ENCODE measurements at places on chromosomes 11 and 22.

DNA sequence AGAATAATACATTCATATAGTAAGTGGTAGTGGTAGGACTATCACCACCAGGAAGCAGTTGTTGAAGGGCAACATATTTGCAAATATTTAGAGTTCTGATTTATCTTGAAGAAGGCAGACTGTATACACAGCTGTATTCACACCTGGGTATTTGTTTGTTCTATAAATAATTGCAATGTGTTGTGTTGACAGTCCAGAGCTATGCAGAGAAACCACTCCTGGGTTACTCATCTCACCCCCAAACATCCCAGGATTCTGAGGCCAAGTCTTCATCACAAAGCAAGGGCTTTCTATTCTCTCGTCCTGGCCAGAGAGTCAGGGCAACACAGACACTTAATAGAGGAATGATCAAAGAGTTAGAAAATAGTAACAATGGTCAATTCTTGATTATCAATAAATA lies 102.1 kb upstream of the FAT3 start:
- no peak for DNase-seq
- H3K27me3 ChIP-seq = no peaks in the 10 kb centered on the region

DNA sequence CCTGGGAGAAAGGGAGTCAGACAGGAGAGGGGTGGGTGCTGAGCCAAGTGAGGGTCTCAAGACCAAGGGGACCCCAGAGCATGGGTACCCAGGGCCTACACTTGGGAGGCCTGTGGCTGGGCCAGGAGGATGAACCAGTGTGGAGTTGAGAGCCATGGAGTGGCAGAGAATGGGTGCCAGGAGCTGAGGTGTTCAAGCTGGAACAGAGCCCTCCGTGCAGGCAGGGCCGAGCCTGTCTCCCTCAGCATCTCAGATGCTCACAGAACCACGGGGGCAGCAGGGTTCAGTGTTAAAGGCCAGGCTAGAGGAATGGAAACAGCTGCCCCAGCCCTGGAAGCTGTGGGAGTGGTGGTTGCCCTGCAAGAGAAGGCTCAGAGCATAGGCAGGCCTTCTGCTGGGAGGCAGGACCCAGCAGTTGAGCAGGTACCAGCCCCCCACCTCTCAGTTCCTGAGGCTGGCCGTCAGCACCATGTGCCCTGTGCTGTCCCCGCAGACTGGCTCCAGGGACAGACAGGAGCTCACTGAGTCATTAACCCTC lies 32.3 kb downstream of the RSPH14 start:
- no peak overlapping the region for H3K27ac ChIP-seq
- DNase-seq = no peak
- H3K36me3 ChIP-seq = no peaks in the 10 kb centered on the region
- H3K27me3 ChIP-seq = no peaks in the 10 kb centered on the region
- H3K4me3 ChIP-seq = no peak overlapping the region
- H3K4me1 ChIP-seq = peaks cover 8% of the 10 kb centered on the region

DNA sequence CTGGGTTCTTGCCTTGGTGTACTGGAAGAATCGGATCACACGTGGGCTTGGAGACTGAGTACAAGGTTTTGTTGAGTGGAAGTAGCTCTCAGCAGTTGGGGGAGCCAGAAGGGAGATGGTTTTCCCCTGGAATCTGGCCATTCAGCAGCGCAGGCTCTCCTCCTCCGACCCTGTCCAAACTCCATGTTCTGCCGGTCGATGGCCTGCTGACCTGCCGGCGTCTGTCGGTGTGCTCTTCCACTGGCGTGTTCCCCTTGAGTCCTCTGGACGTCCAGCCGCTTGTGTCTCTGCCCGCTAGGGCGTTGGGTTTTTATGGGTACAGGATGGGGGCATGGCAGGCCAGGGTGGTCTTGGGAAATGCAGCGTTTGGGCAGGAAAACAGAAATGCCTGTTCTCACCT lies 38.5 kb upstream of the SLN start:
- no peaks in the 10 kb centered on the region for H3K27me3 ChIP-seq
- no peaks in the 10 kb centered on the region for H3K36me3 ChIP-seq
- peak overlapping the region; percentile 30 for H3K4me3 ChIP-seq
- no peak for DNase-seq
- no peak overlapping the region for H3K27ac ChIP-seq

GRCh38 chr11:93718057-93718563 lies 23.2 kb downstream of the TAF1D start:
- no peaks in the 10 kb centered on the region for H3K4me1 ChIP-seq
- no peak overlapping the region for H3K4me3 ChIP-seq
- no peaks in the 10 kb centered on the region for H3K27me3 ChIP-seq
- H3K27ac ChIP-seq = no peak overlapping the region
- H3K36me3 ChIP-seq = peaks cover 19% of the 10 kb centered on the region
- DNase-seq = no peak

DNA sequence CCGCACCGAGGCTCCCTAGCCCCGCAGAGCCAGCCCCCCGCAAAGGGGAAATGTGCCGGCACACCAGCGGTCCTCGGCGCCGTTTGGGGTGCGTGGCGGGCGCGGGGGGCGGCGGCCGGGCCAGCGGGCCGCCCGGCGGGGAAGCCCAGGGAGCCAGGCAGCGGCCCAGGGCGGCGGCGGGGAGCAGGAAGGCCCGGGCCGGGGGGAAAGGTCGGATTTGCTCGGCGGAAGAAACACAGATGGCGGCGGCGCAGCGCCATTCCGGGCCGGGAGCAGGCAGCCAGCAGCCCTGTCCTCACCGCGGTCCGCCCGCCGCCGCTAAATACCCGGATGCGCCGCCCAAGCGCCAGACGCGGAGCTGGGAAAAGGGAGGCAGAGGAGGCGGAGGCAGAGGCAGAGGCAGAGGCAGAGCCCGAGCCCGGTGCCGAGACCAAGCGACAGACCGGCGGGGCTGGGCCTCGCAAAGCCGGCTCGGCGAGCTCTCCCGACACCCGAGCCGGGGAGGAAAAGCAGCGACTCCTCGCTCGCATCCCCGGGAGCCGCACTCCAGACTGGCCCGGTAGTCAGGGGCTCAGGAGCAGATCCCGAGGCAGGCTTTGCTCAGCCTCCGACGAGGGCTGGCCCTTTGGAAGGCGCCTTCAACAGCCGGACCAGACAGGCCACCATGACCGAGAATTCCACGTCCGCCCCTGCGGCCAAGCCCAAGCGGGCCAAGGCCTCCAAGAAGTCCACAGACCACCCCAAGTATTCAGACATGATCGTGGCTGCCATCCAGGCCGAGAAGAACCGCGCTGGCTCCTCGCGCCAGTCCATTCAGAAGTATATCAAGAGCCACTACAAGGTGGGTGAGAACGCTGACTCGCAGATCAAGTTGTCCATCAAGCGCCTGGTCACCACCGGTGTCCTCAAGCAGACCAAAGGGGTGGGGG lies 2.6 kb upstream of the GCAT start:
- H3K36me3 ChIP-seq = peaks cover 2% of the 10 kb centered on the region
- peak overlapping the region; percentile 55 for H3K4me3 ChIP-seq
- peaks cover 35% of the 10 kb centered on the region for H3K4me1 ChIP-seq
- peak overlapping the region; percentile 20 for H3K27ac ChIP-seq

- H3K27ac ChIP-seq = no peak overlapping the region
- no peaks in the 10 kb centered on the region for H3K36me3 ChIP-seq
- H3K4me1 ChIP-seq = peaks cover 19% of the 10 kb centered on the region
- no peaks in the 10 kb centered on the region for H3K27me3 ChIP-seq
These were observed 2.0 kb upstream of the KDELR3 start for GRCh38 chr22:38465673-38466490.

GRCh38 chr11:7605186-7605943 lies 67.9 kb downstream of the CYB5R2 start:
- H3K27me3 ChIP-seq = no peaks in the 10 kb centered on the region
- H3K4me1 ChIP-seq = peaks cover 40% of the 10 kb centered on the region
- H3K4me3 ChIP-seq = no peak overlapping the region
- peak; percentile 84 for DNase-seq

DNA sequence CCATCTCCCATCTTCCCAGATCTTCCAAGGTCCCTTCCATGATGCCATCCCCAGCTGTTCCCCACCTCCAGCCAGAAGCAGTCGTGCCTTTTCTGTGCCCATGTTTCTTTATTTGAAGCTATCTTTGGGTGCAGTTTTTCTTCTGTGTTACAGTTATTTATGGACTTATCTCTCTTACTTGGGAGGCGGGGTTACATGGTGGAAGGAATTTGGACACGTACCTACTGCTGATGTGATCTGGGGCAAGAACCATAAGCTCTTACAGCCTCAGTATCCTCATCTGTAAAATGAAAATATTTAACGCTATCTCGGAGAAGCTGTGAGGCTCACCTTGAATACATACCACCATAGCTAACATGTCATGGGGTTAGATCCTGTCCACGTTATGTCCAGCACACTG lies 98.9 kb downstream of the ZBTB16 start:
- no peak overlapping the region for H3K4me3 ChIP-seq
- H3K4me1 ChIP-seq = peaks cover 14% of the 10 kb centered on the region
- DNase-seq = no peak
- no peaks in the 10 kb centered on the region for H3K36me3 ChIP-seq
- H3K27me3 ChIP-seq = no peaks in the 10 kb centered on the region
- no peak overlapping the region for H3K27ac ChIP-seq

GRCh38 chr11:72015511-72016061 lies 16.9 kb downstream of the IL18BP start:
- peaks cover 99% of the 10 kb centered on the region for H3K36me3 ChIP-seq
- H3K27ac ChIP-seq = no peak overlapping the region
- no peaks in the 10 kb centered on the region for H3K4me1 ChIP-seq
- DNase-seq = peak; percentile 43
- no peaks in the 10 kb centered on the region for H3K27me3 ChIP-seq
- H3K4me3 ChIP-seq = no peak overlapping the region

GRCh38 chr22:39070186-39070585 lies 6.9 kb upstream of the APOBEC3G start:
- no peak for DNase-seq
- H3K4me3 ChIP-seq = no peak overlapping the region
- peaks cover 6% of the 10 kb centered on the region for H3K4me1 ChIP-seq
- H3K27ac ChIP-seq = no peak overlapping the region

DNA sequence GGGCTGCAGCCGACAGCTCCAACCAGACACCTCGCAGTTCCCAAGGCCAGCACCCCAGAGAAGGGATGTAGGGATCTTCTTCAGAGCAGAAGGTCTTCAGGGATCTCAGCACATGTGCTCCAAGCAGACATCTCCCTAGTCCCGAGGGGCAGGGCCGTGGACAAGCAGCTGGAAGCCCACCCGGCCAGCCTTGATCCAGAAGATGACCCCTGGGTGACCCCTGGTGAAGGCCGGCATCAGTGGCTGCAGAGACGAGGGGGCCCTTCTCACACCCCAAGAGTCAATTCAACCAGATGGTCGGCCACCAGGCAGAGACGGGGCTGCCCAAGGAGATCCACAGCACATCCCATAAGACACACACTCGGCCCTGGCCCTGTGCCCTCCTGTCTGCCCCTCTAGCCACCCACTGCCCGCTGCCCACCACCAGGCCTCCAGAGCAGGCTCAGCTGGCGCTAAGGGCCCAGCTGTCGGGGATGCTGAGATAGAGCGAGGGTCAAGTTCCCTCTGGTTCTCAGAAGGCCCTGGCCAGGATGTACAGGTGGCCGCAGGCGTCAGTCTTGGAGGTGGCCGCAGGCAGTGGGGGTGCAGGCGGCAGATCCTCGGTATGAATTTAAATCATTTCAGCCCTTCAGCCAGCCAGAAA lies 168.3 kb downstream of the BRD1 start:
- H3K4me1 ChIP-seq = no peaks in the 10 kb centered on the region
- no peak overlapping the region for H3K27ac ChIP-seq
- DNase-seq = no peak
- no peaks in the 10 kb centered on the region for H3K36me3 ChIP-seq

GRCh38 chr11:34235591-34236071 lies 122.2 kb downstream of the ABTB2 start:
- peaks cover 21% of the 10 kb centered on the region for H3K4me1 ChIP-seq
- no peak overlapping the region for H3K4me3 ChIP-seq
- DNase-seq = no peak
- H3K27ac ChIP-seq = no peak overlapping the region
- H3K27me3 ChIP-seq = no peaks in the 10 kb centered on the region

DNA sequence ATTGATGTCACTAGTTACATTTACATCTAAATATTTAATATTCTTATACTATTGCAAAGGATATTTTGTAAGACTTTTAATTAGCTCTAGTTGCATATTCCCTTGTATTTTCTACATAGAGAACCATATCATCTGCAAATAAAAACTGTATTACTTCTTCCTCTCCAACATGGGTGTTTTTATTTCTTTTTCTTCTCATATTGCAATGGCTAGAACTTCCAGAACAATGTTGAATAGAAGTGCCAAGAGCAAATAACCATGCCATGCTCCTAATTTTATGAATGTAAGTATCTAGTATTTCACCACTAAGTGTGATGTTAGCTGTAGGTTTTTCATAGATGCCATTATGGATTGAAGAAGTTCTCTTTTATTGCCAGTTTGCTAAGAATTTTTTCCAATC lies 321.8 kb upstream of the NCAM1 start:
- DNase-seq = no peak
- no peak overlapping the region for H3K4me3 ChIP-seq
- H3K27me3 ChIP-seq = no peaks in the 10 kb centered on the region
- no peaks in the 10 kb centered on the region for H3K36me3 ChIP-seq
- no peak overlapping the region for H3K27ac ChIP-seq

- peaks cover 2% of the 10 kb centered on the region for H3K4me1 ChIP-seq
- H3K4me3 ChIP-seq = peak overlapping the region; percentile 91
- peak; percentile 9 for DNase-seq
- H3K27ac ChIP-seq = peak overlapping the region; percentile 65
These were observed 813 bp upstream of the BTBD10 start for GRCh38 chr11:13463779-13464290.

DNA sequence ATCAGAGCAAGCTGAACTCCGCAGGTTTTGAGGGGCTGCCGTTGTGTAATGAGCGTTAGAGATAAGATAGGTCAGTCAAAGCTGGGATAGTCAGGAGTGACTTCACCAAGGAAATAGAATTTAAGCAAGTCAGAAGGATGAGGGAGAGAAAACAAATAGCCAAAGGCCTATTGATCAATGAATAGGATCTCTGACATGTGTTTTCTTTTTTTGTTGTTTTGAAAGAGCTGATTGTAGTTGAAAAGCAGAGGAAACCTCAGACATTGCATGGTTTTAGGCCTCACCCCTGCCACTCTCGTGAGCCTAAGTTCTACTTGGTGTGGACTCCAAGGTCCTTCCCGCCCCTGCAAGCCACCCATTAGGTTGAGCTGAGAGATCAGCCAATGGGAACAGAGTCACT lies 3.2 kb downstream of the EIF3L start:
- H3K27ac ChIP-seq = no peak overlapping the region
- H3K27me3 ChIP-seq = no peaks in the 10 kb centered on the region
- no peak for DNase-seq
- no peak overlapping the region for H3K4me3 ChIP-seq
- H3K36me3 ChIP-seq = peaks cover 33% of the 10 kb centered on the region
- peaks cover 6% of the 10 kb centered on the region for H3K4me1 ChIP-seq

DNA sequence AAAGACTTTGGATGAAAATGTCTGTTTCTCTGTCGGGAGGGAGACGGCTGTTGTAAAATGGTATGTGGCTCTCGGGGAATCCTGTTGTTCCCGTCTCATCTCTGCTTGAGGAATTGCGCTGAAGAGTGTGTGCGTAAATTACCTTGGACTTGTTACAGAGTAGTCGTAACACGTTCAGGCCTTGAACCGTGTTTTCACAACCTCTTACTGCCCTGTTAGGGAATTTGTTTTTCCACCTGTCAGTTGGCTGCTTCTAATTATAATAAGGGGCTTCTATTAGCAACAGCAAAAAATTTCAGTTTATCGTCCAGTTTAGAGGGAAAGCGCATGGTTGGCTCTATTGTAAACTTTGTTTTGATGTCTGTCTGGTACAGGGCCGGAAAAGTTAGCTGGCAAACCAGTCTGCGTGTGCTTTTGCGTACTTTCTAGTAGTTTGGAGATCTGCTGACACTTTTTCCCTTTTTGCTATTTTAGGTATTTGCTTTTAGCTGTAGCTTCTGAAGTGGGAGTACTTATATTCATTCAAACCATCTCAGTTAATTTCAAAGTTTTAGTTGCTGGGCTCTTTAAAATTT lies 1.5 kb downstream of the HIPK3 start:
- H3K27me3 ChIP-seq = no peaks in the 10 kb centered on the region
- peak overlapping the region; percentile 100 for H3K27ac ChIP-seq
- peak; percentile 76 for DNase-seq
- H3K4me3 ChIP-seq = peak overlapping the region; percentile 95
- peaks cover 2% of the 10 kb centered on the region for H3K4me1 ChIP-seq
- no peaks in the 10 kb centered on the region for H3K36me3 ChIP-seq

Data from trophoblast cell (in vitro differentiated cells and primary cell).